CD4-positive, alpha-beta T cell treated with Interferon alpha-2 for 1 hour (primary cell): ENCODE measurements at places on chromosomes 5 and 9.

DNA sequence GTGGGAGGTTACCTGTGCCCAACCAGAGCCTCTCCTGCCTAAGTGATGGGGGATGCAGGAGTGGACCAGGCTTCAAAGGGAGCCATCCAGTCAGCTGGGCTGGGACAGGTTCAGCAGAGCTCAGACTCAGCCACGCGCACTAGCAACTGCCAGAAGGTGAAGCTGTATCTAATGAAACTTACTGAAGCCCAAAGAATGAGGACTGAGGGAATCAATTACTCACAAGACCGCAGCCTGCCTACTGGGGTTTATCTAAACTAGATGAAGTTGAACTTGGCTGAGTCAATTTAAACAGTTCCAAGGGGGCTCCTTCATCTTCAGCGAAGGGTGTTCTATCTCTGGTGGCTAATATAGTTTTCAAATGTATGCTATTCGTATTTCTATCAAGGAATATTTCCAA is 11.4 kb downstream of the HAND1 start:
- DNase-seq = no peak

DNA sequence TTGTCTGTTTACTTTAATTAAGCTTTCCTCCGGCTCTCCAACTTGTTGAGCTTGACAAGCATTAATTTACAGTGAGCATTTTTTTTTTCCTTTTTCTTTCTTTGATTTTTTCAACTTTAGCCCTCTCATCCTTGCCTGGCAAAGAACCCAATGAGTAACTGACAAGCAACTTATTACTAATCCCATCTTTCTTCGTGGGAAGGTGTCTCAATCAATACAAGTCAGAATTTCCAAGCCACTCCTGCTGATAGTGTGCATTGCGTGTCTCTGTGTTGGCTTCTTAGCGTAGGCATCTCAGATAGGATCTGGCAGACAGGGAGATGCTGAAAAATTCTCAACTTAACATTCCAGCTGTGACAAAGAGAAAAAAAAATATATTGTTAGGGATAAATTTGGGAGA is 527.7 kb upstream of the WWC1 start:
- DNase-seq = no peak

DNA sequence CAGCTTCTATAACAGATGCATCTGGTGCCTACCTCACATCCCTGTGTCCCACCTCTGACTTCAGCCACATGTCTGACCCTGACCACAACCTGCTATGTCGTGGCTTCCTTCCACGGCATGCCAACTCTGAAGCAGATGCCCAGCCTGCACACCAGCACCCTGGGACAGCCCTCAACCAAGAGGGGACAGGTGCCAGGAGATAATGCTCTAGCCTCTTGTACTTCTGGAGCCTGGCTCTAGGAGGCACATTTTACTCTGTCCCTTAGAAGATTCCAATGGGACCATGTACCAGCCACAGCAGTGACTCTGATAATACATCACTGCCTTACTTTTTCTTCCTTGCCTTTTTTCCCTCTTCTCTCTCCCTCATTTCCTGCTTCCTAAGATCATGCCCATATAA is 51.4 kb downstream of the EBF1 start:
- DNase-seq = no peak

- DNase-seq = no peak
These were observed 3.1 kb downstream of the SPACA9 start for GRCh38 chr9:132881826-132882225.

DNA sequence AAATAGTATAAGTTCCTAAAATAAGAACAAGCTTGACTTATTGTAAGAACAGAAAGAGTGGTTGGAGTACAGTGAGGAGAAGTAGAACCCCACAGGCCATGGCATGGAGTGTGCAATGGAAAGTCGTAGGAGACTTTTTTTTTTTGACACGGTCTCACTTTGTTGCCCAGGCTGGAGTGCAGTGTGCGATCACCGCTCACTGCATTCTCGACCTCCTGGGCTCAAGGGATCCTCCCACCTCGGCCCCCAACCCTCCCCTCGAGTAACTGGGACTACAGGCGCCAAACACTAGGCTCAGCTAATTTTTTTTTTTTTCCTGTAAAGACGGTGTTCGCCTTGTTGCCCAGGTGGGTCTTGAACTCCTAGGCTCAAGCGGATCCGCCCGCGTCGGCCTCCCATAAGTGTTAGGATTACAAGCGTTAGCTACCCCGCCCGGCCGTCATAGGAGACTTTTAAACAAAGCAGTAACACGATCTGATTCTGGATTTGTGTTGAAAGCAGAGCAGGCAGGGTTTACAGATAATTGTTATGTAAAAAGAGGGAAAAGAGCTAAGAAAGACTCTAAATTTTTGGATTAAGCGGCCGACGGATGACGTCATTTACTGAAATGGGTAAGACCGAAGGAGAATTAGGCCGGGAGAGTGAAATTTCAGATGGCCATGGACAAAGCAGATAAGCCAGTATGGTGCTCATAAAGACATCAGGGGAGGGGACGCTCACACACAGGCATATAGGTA is 752 bp downstream of the TSTD2 start:
- DNase-seq = no peak

GRCh38 chr5:144915452-144915851 is 744.8 kb downstream of the KCTD16 start:
- DNase-seq = no peak

DNA sequence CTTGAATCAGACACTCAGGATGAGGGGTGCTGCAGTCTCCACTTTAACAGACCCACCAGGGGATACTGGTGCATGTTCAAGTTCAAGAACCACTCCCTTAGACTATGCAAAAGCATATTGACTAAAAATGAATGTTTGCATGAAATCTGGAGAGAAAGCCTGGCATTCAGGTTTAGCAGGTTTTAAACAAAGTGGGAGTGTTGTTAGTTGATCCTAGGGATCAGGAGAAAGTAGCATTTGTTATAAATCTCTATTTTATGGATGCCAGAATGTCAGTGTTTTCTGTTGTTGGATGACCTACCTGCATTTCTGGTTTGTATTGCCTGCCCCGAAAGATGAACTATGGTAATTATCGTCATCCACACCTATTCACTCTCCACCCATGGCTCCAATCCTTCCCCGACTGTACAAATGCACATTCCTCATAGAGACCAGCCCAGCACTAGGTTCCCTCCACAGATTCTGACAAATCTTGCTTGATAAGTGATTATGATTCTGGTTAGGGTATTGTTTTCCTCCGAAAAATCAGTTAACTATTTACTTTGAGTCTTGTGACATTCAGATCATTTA is 17.2 kb downstream of the TMEM252 start:
- no peak for DNase-seq
